ENCODE measurements at places on chromosomes 7 and 10.

DNA sequence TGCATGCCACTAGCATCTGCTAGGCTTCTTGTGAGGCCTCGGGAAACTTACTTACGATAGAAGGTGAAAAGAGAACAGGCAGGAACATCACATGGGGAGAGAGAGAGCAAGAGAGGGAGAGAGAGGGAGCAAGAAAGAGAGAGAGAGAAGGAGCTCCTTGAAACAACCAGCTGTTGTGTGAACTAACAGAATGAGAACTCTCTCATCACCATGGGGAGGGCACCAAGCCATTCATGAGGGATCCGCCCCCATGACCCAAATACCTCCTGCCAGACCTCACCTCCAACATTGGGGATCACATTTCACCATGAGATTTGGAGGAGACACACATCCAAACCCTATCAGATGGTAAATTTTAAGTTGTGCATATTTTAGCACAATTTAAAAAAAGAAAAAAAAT is 1217.2 kb downstream of the TYW1 start:
- DNase-seq = no peak

DNA sequence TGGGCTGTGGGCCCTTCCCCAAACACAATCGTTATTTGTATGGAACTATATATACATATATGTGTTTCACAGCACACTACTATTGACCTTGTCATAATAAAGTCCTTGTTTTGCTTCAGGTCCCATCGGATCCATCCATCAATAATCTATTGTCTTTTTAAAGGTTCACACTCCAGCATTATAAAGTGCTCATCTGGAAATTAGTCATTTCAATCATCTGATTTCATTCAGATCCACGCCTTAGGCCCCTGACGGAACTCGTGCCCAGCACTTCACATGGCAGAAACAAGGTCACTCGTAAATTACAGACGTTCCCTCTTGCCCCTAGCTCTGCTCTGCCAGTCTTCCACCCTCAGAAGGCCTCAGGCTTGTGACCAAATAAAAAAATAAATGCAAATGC is 133.1 kb upstream of the PPP2R2D start:
- DNase-seq = no peak

- no peak for DNase-seq
These were observed 672.7 kb upstream of the FOXK1 start for GRCh38 chr7:4009211-4010060.

GRCh38 chr7:147509541-147510200 is 1080.9 kb upstream of the C7orf33 start:
- no peak for DNase-seq

DNA sequence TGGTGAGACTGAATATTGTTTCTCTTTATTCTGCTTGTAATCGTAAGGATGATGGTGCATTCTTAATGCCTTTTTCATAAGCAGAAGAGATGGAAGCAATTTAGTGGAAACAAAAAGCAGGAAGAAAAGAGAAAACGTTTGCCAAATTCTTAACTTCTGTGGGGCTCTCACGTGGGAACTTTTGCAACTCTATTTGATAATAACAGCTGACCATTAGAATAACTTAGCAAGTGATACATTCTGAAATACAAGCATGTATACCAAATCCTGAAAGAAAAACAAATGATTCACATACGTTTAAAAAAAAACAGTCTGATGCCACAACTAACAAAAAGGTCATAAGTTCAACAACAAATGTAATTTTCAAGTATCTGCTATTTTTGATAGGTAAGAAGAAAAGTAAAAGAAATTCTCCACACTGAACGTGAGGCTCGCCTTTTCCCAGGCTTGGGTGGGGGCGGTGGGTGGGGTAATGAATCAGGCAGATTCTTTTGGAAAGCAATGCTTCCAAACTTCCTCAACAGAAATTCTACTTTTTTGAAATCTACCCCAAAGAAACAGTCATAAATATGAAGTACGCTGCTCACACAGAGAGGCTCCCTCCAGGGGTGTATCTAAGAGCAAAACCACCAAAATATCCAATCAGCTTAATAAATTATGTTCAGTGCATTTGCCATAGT is 446.2 kb upstream of the MGMT start:
- DNase-seq = no peak

DNA sequence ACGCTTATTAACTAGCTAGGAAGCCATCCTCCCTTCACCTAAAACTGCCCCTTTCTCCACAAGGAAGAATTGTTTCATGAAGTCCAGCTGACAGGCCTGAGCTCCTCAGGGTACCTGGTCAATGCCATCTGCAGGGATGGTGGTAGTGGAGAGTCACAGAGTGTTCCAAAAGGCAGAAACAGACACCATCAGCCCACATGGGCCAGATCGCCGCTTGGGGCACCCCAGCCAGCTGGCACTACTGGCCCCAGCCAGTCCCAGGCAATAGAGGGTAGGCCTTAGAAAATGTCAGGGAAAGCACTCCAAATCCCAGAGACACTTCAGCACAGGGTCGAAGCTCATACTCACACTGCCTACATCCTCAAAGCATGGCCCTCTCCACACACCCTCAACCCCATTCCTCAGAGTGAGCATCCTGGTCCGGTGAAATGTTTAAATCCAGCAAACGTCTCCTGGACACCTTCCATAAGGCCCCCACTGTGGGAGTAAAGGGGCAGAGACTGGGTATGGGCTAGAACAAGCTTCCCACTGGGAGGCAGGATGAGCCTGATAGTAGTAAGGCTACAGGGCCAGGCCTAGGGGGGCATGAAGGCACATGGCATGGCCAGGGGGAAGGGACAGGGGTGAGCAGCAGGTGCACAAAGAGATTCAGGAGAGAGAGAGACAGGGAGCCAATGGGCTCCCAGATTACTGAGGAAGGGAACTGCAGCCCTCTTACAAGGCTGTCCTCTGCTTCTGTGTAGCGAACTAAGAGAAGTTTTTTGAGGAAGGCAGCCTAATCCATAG is 1.9 kb downstream of the LRRC20 start:
- DNase-seq = no peak

DNA sequence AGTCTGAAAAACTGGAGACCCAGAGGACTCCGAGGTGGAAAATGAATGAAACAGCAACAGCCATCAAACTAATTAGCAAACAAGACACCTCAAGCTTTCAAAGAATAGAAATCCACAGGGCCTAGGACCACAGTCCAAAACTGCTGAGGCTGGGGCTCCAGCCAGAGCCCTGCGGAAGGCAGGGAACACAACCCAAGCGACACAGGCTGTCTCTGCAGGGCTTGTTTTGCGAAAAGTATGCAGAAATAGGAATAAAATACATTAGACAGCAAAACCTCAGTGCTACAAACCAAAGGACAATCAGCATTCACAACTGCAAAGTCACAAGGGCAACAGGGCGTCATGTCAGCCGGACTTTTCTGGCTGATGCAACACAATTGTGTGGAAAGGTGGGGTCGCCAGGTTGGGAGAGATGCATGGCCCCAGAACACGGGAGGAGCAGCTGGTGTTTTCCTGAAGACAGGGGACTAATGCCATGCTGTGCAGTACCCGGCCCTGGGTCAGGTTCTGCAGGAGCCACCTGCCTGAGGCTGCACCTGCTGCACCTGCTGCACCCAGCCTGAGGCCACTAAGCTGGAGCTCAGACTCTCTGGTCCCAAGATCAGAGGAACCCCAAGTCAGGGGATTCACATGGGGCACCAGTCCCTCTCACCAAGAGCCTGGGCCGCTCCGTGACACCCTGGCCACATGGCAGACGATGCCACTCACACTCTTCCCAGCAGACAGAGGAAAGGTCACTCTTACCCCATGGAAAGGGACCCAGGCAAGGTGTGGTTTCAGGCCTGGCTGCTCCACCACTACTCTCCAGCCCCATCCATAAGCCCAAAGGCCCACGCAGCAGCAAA is 74.2 kb downstream of the MAD1L1 start:
- DNase-seq = no peak

DNA sequence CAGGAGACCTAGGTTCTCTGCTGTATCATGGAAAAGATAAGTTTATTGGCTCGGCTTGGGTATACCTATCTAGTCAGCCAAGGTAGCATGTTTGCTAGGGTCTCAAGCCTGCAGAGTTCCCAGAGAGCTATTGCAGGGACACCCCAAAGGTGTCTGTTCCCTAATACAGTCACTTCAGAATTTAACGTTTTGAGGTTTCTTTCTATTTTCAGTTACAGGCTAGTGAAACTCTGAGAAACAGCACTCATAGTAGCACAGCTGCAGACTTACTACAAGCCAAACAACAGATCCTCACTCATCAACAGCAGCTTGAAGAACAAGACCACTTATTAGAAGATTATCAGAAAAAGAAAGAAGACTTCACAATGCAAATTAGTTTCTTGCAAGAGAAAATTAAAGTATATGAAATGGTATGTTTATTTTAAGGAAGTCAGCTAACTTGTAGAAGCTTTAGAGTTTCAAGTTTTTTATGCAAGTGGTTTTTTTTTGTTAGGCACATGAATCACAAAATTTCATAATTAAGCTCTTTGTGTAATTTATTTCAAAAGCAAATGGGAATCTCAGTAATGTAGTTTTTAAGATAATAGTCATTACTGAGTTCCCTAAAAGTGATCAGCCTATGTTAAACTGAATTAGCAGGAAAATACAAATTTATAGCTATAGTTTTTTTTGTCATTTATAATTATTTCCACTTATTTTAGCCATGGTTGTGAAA is 54.9 kb downstream of the AKAP9 start:
- no peak for DNase-seq

DNA sequence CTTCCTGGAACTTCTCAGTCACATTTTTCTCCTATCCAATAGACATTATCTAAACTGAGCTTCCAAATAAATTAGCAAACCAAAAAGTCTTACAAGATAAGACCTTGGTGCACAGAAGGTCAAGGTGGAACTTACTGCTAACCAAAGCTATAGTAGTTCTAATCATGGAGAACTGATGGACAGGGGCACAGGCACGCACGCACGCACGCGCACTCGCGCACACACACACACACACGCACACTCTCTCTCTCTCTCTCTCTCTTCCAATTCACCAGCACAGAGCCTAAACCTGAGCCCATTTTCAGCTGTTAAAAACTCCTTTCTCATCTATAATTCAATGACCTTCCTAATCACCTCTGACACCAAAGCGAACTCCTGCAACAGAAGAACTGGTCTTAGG is 7.5 kb downstream of the FGFR2 start:
- no peak for DNase-seq

GRCh38 chr7:131068604-131069021 is 259.1 kb upstream of the MKLN1 start:
- no peak for DNase-seq

All from kidney capillary endothelial cell (primary cell).